ENCODE measurements at places on chromosomes 6 and 20.

DNA sequence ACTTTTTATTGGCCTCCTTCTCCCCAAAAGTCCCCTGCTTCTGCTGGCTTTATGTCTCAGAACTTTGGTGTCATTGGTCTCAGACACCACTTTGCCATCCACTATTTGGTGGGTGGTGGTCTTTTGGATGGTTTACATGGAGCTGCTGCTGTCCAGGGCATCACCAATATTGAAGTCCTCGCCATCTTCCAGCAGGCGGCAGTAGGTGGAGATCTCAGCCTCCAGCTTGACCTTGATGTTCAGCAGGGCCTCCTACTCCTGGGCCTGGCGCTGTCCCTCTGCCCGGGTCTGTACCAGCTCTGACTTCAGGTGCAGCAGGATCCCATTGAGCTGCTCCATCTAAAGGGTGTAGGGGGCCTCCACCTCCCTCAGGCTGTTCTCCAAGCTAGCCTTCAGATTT is 148.4 kb upstream of the FOXA2 start:
- no peak for DNase-seq

DNA sequence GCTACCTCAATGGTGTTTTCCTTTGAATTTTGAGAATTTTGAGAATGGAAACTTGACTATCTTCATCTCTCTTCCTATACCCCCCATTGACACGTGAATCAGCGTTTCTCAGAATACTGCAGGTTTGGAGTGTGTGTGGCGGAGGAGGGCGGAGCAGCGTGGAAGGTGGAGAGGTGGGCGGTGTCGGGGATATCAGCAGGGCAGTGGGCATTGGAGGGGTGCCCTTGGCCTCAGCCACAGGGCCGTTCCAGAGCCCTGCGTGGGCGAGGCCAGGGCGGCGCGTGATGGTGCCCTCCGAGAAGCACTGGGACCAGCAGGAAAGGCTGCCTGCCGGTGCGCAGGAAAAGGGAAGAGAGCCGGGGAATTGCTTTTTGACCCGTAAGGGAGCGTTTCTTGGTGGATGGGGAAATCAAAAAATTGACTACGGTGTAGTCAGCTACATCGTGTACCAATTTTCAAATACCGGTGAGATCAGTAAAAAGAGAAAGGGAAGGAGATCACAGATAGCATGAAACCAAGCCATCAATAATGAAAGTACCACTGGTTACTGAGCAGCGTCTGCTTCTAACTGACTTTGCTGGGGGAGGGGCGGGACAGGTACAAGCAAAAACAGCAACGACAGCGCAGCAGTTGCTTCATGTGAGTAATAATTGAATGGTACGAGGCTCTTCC is 82.7 kb upstream of the DUSP22 start:
- no peak for DNase-seq

DNA sequence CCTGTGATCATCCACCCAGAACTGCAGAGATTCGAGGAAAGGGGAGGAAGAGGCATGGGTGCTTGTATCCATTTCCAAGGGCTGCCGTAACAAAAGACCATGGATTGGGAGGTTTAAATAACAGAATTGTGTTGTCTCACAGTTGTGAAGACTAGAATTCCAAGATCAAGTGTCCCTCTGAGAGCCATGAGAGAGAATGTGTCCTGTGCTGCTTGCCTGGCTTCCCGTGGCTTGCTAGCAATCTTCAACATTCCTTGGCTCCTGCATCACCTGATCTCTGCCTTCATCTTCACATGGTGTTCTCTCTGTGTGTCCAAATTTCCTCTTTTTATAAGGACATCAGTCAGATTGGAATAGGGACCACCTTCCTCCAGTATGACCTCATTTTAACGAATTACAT is 69.8 kb downstream of the CDC40 start:
- DNase-seq: no peak

DNA sequence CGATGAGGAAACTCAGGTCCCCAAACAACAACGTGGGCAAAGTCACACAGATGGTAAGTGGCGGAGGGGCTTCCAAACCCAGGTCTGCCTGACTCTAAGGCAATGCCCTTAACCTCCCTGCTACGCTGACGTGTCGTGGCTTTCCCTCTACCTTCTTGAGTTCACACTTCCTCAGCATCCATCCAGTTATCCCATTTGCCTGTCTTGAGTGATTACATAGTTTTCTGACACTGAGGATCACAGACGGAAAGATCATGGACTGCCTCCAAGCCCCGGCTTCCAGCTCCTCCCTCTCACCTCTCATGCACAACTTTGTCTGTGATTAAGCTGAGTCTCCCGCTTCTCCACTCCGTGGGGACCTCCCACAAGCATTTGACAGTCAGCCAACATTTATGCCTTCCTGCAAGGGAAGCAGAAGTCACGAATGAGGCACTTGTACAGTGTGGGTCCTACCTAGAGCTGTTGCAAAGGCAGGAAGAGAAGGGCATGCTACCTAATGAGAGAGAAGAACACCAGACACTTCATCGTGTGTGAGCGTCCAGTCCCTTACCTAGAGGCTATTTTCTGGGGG is 33.8 kb downstream of the TBC1D7 start:
- DNase-seq: no peak

DNA sequence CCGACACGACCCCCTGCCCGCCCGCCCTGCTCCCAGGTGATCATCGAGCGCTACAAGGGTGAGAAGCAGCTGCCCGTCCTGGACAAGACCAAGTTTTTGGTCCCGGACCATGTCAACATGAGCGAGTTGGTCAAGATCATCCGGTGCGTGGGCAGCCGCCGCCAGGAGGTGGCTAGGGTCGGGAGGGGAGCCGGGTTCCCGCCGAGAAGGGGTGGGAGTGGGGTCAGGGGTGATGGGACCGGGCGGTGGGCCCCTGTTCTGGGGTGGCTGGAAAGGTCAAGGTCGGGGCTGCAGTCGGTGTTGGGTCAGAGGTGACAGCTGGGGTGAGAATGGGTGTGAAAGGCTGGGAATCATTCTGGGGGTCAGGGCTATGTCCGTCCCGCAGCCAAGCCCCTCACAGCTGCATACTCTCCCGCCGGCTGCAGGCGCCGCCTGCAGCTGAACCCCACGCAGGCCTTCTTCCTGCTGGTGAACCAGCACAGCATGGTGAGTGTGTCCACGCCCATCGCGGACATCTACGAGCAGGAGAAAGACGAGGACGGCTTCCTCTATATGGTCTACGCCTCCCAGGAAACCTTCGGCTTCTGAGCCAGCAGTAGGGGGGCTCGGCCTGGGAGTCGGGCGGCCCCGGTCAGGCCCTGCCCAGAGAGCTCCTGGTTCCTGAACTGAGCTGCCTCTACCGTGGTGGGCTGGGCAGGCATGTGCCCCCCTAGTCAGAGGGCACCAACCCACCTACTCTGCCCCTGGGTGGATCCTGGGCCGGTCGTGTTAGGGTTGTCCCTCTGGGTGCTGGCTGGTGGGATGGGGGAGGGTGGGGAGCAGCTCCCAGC is 1.0 kb downstream of the MAP1LC3A start:
- DNase-seq: no peak

- DNase-seq: no peak
Measured at GRCh38 chr6:128438393-128438792, 82.0 kb downstream of the PTPRK start.

DNA sequence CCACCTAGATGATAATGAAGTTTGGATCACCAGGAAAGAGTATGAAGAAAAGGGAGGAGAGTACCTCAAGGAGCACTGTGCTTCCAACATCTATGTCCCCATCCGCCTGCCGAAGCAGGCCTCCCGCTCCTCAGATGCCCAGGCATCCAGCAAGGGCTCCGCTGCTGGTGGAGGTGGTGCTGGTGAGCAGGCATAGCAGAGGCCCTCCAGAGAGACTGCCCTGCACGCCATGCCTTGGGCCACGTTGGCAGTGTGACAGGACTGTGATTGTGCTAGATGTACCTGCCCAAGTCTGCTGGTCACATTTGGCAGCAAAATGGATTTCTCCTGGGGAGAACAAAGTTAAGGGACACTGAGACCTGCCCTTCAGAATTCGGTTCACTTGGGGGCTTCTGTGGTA is 23.4 kb downstream of the ACTR5 start:
- DNase-seq: no peak

DNA sequence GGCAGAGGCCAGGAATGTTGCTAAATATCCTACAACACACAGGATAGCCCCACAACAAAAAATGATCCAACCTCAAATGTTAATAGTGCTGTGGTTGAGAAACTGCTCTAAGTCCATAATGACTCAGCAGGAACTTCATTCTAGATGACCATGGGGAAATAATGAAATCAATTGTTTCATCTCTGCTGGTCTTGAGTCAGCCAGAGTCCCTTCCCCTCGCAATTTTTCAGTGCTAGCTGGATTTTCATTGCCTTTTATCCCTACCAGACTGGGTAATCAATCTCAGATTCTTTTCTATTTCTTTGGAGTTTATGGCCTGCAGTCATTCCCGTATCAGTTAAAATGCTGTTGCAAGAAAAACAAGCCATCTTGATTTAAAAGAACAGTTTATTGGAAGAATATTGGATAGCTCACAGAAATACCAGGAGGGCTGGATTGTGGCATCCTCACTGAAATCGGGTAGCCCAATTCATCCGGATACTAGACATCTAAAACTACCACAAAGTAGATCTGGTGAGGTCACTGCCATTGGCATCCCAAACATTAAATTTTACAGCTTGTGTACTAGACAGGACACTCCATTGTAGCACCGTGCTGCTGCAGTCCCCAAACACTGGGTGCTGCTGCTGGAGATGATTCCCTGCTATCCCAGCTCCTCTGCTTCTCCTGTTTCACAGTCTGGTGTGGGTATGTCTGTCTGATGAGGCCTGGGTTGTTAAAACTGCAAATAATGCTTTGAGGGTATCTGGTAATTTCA is 30.3 kb upstream of the POPDC3 start:
- no peak for DNase-seq

GRCh38 chr6:4670824-4671409 is 105.3 kb upstream of the CDYL start:
- no peak for DNase-seq

DNA sequence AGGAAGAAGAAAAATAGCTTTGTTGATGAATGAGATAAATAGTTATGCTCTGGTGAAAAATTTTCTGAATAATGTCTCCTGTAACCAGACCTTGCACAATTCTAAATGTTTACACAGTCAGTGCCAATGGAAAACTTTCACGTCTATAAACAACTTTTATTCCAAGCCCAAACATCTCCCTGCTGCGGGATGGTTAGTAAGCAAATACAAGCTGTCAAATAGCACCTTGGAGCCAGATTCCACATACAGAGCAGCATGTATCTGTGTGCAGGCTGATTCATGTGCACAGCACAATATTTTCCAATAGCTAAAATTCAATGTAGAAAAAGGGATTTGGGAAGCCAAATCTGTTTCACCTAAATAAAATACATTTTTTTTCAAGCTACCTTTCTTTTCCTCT is 813.3 kb downstream of the HACE1 start:
- DNase-seq: no peak

- DNase-seq: no peak
Measured at GRCh38 chr20:2759143-2759542, 41.3 kb downstream of the CPXM1 start.

DNA sequence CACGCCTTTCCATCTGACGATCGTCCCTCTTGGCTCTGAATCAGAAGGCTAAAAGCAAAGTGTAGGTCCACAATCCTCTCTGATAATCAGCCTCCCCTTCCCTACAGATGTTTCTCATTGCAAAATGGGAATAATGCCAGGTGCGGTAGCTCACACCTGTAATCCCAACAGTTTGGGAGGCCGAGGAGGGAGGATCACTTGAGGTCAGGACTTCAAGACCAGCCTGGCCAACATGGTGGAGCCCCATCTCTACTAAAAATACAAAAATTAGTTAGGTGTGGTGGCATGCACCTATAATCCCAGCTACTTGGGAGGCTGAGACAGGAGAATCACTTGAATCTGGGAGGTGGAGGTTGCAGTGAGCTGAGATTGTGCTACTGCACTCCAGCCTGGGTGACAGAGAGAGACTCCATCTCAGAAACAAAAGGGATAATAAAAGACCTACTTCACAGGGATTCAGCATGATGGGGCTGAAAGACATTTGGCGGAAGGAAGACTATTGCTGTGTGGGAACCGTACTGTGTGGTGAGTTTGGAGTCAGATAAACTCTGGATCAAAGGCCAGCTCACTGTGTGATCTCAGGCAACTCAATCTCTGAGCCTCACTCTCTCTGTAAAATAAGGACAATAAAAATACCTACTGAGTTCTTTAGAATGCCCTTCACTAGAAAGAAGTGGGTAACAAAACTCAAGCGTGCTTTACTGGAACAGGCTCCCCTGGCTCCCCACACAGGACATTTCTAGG is 15.9 kb upstream of the SLC9A8 start:
- no peak for DNase-seq

DNA sequence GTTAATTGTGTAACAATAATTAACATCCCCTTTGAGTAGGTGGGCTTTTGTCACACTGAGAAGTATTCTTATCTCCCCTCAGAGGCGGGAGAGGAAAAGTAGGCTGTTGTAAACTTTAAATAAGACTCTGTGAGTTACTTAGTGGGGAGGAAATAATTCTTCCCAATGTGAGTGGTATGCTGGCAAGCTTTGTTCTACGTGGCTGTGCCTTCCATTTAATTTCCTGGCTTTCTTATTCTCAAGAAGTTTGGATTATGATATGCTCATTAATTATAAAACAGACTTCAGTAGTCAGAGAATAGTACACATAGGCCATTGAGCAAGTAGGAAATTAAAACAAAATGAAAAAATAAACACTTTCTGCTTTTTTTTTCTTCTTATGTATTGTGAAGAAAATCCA is 19.1 kb downstream of the ADGRB3 start:
- no peak for DNase-seq

DNA sequence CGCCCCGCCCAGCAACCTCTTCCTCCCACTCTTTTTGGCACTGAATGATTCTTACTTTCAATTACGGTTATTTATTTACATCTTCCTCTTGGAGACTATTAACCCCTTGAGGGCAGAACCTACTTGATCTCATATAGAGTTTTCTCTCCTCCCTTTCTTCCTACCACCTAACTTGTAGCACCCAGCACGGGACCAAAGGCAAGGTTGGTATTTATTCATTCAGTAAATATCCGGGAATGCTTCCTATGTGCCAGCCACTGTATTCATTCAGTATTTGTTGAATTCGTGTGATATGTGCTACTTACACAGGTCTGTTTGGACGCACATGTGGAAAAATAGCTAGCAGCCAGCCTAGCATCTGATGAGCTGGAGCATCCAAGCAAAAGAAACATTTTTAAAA is 1.3 kb upstream of the CNKSR3 start:
- DNase-seq: no peak

- no peak for DNase-seq
Measured at GRCh38 chr20:37111926-37112455, 16.2 kb upstream of the RBL1 start.

DNA sequence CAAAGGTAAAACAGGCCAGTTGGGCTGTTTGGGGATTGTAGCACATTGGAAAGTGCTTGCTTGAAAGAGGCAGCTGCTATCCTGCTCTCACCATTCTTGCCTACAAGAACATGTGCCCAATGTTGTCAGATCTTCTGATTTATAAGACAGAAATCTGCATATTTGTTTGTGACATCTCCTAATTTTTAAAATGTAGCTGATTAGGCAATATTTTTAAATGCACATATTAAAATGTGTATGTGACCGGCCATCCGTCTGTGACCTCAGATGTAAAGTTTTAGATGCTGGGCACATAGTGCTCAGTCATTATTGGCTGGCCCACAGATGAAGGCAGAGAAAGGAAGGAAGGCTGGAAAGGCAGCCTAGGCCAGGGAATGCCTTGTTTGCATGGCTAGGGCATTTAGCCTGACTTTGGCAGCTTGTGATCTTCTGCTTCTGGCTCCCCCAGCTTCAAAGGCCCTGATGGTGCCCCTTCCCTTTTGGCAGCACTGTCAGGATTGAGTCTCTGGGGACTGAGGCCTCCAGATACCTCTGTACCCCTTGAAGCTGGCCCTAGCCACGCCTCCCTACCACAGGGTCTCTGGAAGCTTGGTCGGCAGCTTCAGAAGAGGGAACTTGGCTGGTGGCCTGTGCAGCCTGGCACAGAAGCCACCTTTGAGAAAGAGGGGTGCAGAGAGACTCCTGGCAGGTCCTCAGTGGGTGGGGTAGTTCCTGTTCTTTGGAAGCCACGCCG is 6.4 kb downstream of the SNPH start:
- DNase-seq: no peak
